HFFc6 (cell line): ENCODE measurements at places on chromosomes 16 and 17. TPM values are rescaled to one million over a fixed set of nuclear protein-coding genes. Genes with fewer than 3 reads are reported as not detected.

The CTRB1 gene
- not detected in 3 replicates for total RNA-seq

The PAM16 gene
- total RNA-seq = 44.9 to 61.5 TPM (median 53.3 TPM) in 3 replicates

DNA sequence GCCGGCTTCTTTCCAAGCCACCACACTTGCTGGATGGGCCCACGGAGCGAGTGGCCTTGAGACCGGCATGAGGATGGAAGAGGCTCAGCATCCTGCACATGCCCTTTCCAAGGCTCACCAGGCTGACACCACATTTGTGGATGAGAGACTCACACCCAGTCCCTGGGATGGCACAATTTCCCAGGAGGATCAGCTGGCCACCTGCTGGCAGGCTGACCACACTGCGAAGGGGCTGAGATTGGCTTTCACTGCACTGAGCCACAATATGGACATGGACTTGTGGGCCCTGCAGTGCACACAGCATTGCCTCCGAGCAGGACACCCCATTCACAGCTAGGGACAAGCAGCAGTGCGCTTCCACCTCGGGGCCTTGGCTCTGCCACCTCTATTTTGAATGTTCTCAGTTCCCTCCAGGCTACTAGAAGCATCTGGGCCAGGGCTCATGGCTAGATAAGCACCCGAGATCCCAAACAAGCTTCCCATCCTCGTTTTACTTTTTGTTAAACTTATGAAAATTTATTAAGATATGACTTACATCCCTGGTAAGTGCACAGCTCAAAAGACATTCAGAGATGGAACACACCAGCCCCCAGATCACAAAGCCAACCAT, 25.3 kb upstream of the KSR1 start:
- DNase-seq = peak; percentile 49

GRCh38 chr17:50867363-50868139, 1.4 kb upstream of the TOB1 start:
- DNase-seq = peak; percentile 95
